ENCODE measurements at places on chromosomes 1 and 21.

GRCh38 chr1:8089535-8090228 is 63.6 kb upstream of the ERRFI1 start:
- DNase-seq: no peak

- DNase-seq: no peak
Observed at GRCh38 chr1:109547463-109548320, 723 bp upstream of the GNAI3 start.

GRCh38 chr1:17594690-17595601 is 55.4 kb downstream of the ARHGEF10L start:
- DNase-seq: no peak

GRCh38 chr1:7303554-7304317 is 467.4 kb upstream of the VAMP3 start:
- DNase-seq: no peak

GRCh38 chr1:115714572-115715141 is 53.9 kb downstream of the CASQ2 start:
- no peak for DNase-seq

Measured in skeletal muscle cell (primary cell).